ENCODE measurements at places on chromosomes 3 and 15.

- no peak for DNase-seq
Measured at GRCh38 chr15:62997441-62997840, 45.1 kb upstream of the TPM1 start.

- DNase-seq: no peak
Measured at GRCh38 chr15:73812806-73813465, 59.8 kb upstream of the INSYN1 start.

- DNase-seq: no peak
Measured at GRCh38 chr3:70020906-70021660, 21.6 kb downstream of the SAMMSON start.

DNA sequence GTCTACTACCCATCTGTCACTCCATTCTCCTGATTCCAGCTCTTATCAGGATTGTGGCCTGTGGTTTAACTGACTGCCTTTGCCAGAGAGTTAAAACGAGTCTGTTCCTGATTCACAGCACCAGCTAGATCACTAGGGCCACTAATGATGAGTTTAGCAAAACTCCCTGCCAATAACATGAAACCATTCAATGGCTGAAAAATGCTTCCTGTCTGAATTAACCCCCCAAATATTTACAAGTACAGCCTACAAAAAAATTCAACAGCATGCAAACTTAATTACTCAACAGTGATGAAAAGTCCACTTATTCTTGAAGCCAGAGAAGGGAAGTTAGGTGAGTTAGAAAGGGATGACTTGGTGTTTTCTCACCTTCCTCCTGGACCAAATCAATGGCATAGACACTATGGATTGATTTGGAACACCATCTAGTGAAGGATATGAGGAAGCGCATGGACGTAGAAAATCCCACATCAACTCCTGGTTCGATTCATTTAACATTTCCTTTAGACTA, 141.4 kb downstream of the TGFBR2 start:
- no peak for DNase-seq

GRCh38 chr3:27976933-27977332, 254.8 kb upstream of the EOMES start:
- DNase-seq: no peak

DNA sequence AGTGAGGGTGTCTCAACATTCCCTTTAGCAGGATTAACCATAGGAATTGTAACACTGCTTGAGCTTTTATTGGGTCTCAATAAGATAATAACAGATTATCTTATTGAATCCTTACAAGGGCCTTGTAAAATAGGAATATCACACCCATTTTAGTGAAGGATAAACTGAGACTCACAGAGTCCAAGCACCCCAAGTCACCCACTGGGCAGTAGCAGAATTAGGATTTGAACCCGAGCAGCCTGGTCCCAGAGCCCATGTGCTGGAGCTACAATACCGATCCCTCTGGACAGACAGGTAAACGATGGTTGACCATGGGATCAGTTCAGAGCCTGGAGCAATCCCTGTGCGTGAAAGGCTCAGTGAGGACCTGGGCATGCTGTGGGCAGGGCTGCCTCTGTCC, 56.3 kb upstream of the MRPS22 start:
- DNase-seq: no peak

DNA sequence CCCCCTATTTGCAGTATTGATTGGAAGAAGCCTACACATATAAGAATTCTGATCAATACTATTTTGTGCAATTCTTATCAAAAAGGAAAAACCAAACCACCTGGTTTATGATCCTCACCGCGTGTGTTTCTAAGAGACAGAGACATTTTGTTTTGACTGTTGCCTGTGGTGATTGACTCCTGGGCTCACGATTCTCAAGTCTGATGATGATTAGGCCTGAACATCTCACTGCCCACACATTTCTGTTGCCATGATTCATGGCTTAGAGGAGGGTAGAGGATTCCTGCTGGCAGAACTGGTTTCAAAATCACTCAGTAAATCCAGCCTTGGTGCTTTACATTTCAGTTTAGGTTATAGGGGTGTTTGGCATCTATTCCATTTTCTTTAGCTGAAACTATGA, 88.3 kb upstream of the UBE3A start:
- no peak for DNase-seq

- DNase-seq: no peak
Measured at GRCh38 chr3:66106788-66107187, 68.1 kb upstream of the MAGI1 start.

- no peak for DNase-seq
Measured at GRCh38 chr3:50395070-50395860, 35.9 kb upstream of the TMEM115 start.

DNA sequence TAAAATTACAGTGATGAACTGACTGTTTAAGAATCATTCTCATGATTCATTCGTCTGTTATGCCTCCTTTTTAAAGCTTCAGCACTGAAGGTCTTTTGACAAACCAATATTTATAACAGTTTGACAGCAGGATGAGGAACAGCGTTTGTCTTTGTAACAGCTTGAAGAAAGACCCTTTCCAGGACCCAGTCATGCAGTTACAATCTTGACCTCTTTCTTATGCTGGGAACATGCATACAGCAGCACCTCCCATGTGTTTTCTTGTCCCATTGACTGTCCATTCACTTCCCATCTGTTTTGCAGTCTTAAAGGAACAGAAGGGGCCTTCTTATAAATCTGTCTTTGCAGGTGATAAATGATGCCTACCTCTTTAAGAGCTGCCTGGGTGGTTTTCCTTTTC, 87.2 kb downstream of the OPA1 start:
- no peak for DNase-seq

DNA sequence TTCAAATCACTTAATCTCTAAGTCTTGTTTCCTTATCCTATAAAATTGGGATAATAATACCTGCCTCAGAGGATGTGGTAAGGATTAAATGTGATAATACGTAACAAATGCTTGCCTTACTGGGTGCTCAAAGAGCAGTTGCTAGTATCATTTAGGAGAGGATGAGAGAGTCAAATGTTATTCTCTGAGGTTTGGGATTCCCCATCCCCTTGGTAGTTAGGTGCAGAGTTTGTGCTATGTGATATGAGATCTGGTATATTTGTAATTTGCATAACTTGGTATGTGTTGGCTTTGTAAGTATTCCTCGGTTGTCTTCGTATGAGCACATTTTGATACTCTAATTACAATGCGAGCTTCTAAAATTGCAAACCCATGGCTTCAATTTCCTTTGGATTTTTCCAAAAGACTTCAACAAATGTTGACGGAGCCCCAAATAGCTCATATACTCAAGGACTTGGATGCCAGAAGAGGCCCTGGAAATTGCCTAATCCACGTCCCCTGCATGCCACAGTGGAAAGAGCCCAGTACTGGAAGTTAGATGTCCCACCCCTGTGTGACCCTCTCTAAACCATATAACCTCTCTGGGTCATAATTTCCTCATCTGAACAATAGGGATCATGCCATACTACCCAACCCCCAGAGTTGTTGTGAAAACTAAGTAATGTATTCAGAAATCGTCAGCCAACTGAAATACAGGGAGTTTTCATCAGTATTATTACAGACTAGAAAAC, 85.0 kb downstream of the FBN1 start:
- no peak for DNase-seq

GRCh38 chr3:56800130-56800831, 1.5 kb downstream of the ARHGEF3 start:
- DNase-seq: peak; percentile 59

DNA sequence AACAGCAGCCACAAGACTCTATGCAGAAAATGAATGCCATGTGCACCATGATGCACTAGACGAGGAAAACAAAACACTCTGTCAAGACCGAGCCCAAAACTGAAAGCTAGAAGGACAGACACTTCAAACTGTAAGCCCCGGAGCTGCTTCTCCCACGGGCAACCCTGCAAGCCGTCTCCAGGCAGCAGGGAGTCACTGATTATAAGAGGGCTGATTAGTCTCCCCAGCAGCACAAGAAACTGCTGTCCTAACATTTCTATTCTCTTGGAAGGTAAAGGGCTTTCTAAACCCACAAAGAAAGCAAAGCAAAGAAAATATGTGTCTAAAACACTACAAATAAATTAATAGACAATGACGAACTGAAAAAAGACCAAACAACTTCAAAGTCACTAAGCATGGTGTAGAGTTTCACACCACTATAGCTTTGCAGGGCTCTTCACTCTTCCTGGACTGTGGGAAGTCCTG, 15.5 kb downstream of the TBC1D2B start:
- no peak for DNase-seq

- no peak for DNase-seq
Measured at GRCh38 chr15:49946681-49947080, 172.4 kb downstream of the ATP8B4 start.

- DNase-seq: no peak
Measured at GRCh38 chr3:95037097-95037496, 974.2 kb downstream of the NSUN3 start.

DNA sequence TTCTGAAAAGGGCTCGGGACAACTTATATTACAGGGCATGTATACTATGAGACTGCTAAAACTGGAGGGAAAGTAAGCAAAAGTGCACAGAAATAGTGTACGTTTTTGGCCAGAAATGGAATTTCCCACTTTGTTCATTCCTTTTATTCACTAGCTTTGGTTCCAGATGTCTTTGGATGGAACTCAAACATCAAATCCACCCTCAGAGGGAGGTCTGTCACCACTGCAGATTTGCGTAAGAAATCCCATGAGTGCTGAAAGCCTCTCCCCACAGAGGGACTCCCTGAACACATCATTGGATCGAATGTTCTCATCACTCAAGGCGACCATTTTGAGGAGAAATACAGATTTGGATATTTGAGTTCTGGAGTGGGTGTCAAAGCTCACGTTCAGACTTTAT, 71.6 kb downstream of the FEM1B start:
- DNase-seq: no peak

DNA sequence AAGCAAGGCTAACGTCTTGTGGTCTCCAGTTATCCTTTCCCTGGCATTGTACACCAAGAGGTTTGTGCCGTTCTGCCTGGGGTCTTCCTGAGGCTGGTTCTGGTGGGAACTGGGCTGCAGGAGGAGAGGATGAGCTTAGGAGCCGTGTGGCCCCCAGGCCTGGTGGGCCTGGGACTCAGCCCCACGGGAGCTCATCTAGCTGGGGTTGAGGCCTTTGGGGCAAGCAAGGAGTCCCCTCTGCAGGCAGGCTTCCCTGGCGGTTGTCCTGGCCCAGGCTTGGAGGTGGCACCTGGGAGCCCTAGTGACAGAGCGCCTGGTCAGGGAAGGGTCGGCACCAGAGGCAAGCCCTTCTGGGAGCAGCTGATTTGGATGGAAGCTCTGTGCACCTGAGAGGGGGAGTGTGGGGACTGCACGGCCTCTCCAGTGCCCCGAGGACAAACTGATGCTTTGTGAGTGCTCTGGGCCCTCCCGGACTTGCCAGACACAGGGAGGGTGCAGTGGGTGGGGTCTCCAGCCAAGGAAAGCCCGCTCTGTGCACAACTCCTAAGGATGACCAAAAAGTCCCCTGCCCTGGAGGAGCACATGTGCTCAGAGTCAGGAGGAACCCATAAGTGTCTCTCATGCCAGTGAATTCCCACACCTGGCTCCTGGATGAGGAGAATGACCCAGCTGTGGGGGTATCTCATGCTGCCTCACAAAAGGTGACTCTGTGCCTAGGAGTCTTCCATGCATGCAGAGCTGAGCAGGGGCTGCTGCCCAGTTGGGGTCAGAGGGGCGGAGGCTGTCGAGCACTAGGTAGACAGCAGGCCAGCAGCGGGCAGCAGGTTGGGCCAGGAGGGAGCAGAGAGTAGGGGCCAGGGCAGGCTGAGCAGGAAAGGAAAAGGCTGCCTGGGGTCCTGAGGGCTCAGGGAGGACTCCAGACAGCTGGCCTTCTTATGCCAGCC, 2.7 kb downstream of the PAK6 start:
- no peak for DNase-seq

- DNase-seq: peak; percentile 31
Measured at GRCh38 chr3:33385423-33385822, 54.8 kb downstream of the UBP1 start.

- no peak for DNase-seq
Measured at GRCh38 chr3:101735833-101736232, 11.4 kb downstream of the CEP97 start.

- no peak for DNase-seq
Measured at GRCh38 chr3:171390051-171390941, 69.9 kb downstream of the TNIK start.
